NK-92 treated with Interleukin-12 subunit alpha and Interleukin-12 subunit beta, amount 100 ng/mL, for 24 hours (cell line): ENCODE measurements at places on chromosomes 11 and 22.

- DNase-seq, result peak; percentile 89
Measured at GRCh38 chr22:37162221-37163095, 12.7 kb upstream of the IL2RB start.

- DNase-seq, result peak; percentile 43
Measured at GRCh38 chr11:44893846-44894617, 56.7 kb downstream of the TP53I11 start.

- no peak for DNase-seq
Measured at GRCh38 chr22:33975841-33976240, 55.6 kb upstream of the LARGE1 start.

- no peak for DNase-seq
Measured at GRCh38 chr11:2747248-2748027, 47.6 kb upstream of the KCNQ1OT1 start.

DNA sequence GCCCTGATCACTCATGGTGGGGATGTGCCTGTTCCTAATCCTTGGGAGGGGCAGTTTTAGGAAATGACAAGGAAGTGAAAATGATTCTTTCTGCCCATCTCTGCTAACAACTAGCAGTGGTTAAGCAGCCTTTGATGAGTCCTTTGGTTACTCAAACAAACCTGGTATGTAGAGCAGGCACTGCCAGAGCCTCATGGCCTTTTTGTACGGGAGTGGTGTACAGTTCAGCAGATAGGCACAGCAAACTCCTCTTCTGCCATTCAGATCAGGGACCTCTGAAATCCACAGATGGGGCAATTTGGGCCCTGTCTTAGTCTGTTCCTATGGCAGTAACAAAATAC is 66.2 kb downstream of the FZD4 start:
- no peak for DNase-seq

- no peak for DNase-seq
Measured at GRCh38 chr11:93501856-93502255, 41.3 kb downstream of the SMCO4 start.

DNA sequence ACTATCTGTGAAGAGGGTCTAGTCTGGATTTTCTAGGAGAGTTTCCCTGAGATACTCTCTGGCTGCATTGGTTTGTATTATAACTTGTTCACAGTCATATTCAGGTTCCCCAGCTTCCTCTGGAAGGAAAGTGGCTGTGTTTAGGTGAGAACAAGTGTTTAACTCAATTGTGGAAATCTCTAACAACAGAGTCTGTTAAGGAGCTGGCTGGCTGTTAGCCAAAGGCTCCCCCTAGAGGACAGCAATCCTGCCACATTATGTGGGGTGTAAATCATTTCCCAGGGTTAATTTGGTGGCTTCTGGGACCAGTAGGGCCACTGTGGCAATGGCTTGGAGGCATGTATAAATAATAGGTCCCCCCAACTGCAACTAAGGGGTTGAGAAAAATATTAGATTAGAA is 18.4 kb downstream of the MS4A6E start:
- DNase-seq, result no peak

- DNase-seq, result no peak
Measured at GRCh38 chr22:47923011-47923427, 1160.6 kb downstream of the TBC1D22A start.

- DNase-seq, result no peak
Measured at GRCh38 chr22:41481925-41482318, 13.0 kb downstream of the ACO2 start.

- no peak for DNase-seq
Measured at GRCh38 chr11:10770626-10771254, 19.7 kb downstream of the CTR9 start.

GRCh38 chr22:42317691-42318547 is 47.5 kb upstream of the TCF20 start:
- DNase-seq, result no peak

- DNase-seq, result no peak
Measured at GRCh38 chr11:94650756-94651155, 83.6 kb downstream of the PIWIL4 start.

DNA sequence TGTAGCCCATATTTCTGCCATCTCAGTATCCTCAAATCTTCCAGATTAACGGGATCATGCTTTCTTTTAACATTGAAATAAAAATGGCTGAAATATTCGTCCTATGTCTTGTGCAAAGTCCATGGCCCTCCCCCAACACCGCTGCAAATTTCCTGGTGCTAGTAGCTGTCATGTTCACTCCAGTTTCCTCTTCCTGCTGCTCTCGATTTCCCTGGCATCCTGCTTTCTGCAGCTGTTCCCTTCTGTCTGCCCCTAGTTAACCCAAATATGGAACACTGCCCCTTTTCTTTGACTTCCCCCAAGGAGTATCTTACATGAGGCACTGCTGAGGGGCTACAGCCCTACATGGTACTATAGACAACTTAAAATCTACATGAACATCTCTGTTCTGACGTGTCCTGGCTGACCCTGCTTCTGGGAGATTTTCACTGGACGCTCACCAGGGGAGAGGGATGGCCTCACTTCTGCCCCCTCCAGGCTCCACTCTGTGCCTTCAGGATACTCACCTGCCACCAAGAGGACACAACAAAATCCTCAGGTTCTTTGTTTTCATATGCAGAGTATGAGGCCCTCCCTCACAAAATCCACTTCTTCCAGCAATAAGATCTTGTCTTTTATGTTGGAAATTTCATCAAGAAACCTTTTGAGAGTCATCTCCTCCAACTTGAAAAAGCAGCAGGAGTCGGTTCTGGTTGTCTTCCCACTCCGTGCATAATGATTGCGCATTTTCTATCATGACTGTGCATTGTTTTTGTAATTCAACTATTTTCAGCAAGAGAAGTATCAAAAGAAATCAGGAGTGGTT is 29.5 kb upstream of the SCUBE2 start:
- DNase-seq, result no peak

DNA sequence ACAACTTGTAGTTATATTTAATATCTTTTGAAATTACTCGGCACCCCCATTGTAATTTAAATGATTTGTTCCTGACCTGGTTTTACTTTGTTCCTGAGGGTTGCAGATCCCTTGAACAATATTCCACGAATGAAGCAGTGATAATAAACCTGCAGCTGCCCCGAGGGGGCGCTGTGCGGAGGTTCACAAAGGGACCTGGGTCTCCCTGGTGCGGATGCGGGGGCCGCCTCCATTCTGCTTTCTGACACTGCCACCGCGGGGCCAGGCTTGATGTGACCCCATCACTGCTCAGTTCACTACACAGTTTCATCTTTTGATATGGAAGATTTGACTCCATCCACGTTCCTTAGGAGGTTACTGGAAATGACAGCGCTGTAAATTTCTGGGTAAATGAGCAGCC is 62.9 kb upstream of the PRODH start:
- no peak for DNase-seq

DNA sequence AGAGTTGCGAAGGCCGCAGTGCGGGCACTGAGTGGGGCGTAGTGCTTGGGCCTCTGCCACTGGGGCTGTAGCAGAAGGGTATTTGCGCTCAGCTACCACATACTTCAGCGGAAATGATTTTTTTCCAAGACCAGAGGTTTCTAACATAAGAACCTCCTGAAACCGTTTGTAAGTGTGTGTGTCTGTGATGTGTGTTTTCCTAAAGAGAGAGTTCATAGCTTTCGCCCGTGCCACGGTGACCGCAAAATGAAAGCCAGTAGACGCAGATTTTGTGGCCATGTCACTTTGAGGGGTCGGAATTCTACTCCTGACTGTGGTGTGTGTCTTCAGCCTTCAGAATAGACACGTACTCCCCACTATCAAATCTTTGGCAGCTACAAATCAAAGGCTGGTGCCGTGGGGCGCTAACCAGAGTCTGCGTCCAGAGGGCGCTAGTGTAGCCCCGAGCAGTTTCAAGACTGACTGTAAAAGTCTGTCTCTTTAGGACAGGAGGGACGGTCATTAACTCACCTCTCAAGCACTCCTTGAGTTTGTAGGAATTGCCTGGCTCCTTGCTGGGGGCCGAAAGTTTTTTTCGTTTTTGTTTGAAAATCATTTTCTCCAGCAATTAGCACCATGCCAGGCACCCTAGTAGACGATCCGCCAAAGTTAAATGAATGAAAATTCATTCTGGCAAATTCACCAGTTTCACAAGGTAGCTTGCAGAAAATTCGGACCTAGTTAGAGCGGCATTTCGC is 2.5 kb upstream of the CALCA start:
- DNase-seq, result no peak

GRCh38 chr22:17920145-17920605 is 104.2 kb downstream of the MICAL3 start:
- DNase-seq, result no peak

- DNase-seq, result no peak
Measured at GRCh38 chr22:21857481-21857914, 9.9 kb downstream of the MAPK1 start.

DNA sequence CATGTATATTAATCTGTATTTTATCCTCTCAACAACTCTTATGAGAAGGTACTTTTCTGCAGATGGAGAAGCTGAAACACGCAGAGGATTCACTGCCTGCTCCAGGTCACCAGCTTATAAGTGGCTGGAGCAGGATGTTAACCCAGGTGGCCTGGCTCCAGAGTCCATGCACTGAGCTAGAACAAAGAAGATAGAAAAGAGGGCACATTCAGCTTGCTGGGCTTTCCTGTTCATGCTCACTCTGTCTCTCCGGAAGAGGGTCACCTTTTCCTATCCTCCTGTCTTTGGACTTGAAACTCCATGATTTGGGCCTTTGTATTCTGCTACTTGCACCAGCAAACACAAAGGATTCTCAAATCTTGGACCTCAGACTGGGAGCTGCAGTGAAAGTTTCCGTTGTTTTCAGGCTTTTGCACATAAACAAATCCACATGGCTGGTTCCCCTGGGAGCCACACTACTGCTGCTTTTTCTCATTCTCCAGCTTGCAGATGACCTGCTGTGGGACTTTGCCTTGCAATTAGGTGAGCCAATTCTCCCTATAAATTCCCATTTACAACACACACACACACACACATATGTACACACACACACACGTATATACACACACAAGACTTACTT is 117.3 kb upstream of the GRK3 start:
- no peak for DNase-seq

- DNase-seq, result no peak
Measured at GRCh38 chr11:64659417-64660144, 63.4 kb downstream of the NRXN2 start.

DNA sequence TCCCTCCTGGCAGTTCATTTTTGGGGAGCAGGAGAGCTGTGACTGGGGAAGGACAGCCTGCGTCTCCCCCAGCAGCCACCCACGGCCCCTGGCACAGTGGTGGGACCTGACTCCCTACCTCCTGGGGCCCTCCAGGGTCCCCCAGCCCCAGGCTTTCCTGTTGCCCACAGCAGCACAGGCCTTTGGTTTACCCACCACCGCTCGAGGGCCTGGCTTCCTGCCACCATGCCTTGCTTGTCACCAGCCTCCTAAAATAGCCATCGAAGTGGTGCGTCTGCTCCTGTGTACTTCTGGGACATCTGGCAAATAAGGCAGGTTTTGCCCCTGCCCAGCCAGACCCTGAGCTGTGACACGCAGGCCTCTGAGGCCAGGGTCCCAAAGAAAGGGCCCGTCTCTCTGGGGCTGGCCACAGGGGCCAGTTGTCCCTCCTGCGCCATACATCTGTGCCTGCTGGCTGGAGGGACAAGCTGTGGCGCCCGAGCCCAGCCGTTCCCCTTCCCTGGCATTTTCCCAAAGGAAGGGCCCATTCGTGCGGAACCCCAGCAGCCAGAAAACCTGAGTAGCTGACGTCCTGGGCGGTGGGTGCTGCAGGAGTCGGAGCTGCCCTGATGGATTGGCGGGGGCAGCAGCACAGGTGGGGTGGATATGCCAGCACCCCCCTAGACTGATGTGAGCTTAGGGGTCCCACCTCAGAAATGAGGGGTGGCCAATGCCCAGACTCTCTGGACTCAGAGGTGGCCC is 14.6 kb downstream of the PHLDA2 start:
- no peak for DNase-seq

DNA sequence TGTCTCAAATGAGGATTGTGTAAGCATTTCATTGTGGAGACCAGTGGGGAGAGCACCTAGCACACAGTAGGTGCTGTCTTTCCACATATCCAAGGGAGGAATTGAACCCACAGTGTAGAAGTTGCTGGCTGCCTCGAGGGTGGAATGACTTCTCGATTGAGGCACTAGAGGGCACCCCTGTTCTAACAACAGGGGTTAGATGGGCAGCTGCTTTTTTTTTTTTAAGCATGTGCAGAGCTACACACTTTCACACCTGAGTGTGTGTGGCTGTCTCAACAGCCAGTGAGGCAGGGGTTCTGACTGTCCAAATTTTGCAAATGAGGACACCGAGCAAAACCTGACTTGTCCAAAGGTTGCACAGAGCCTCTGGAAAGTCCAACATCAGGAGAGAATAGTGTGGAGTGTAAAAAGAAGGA is 118.2 kb upstream of the CRYBB3 start:
- DNase-seq, result no peak

- DNase-seq, result no peak
Measured at GRCh38 chr11:66570079-66570849, 1.9 kb upstream of the CTSF start.

GRCh38 chr22:20203552-20204201 is 52.8 kb upstream of the CCDC188 start:
- DNase-seq, result no peak

DNA sequence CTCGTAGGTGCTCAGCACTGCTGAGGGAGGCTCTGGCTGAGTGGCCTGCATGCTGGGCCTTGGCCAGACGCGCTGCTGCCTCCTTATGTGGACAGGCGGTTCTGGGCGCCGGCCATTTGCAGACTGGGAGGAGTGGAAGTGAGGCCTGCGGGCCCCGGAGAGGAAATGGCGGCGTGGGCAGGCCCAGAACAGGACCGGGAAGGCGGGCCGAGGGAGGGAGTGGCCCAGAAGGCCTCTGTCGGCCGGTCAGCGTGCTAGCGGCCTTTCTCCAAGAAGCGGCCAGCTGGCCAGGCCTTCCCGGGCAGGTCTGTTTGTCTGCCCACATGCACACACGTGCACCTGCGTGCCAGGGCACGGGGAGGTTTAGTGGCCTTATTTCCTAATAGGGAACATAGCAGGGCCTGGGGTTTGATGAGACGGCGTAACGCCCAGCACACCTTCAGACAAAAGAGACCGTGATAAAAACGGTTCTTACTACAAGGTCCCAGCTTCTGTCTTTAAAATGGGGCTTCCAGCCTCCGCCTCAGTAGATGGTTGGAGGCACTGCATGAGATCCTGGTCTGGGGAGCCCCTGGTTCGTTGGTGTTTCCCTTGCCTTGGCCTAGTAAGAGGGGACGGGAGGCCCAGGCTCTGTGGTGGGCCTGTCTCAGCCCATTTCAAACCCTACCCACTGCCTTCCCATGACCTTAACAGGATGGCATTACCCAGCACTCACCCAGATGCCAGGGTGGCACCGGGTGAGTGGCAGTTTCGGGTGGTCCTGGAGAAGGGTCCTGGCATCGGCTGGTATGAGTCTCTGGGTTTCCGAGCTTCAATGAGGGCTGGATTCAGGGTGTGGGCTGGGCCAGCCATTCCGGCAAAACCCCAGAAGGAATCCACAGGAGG is 65.1 kb upstream of the PPARA start:
- no peak for DNase-seq

GRCh38 chr11:10725114-10725906 is 25.7 kb upstream of the CTR9 start:
- DNase-seq, result no peak
